ENCODE measurements at places on chromosomes 2 and 18.

- no peak for DNase-seq
These were observed 92.8 kb downstream of the AP1S3 start for GRCh38 chr2:223744580-223744979.

- no peak for DNase-seq
These were observed 15.3 kb downstream of the STRN start for GRCh38 chr2:36951027-36951518.

- DNase-seq = no peak
These were observed 184.1 kb downstream of the MTCL1 start for GRCh38 chr18:8889489-8889888.

GRCh38 chr2:18903750-18904149 lies 314.4 kb upstream of the NT5C1B start:
- no peak for DNase-seq

DNA sequence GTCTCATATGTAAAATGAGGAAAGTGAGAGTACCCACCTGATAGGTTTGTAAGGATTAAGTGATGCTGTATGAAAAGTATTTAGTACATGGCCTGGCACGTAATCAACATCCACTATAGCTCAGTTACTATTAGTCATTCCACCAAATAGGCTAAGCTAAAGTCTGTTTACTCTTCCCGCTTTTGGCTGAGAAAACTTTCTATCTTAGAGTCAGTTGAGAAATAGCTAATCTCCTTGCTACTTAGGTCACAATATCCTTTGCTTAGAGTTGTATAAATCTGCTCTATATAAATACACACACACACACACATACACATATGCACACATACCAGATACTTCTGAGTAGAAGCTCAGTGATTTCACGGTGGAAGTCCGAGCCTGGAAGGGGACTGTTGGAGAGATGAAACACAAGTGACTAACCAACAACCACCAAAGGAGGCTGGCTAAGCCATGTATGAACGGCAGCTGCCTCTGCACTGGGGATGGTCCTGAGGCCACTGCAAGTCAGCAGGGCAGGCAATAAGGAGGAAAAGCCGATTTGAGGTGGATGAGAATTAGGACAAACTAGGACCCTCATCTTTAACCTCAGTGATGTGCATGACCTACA lies 104.6 kb upstream of the EPHA4 start:
- no peak for DNase-seq

- peak; percentile 12 for DNase-seq
These were observed 54.0 kb upstream of the LINC00305 start for GRCh38 chr18:64202863-64203262.

GRCh38 chr2:181817509-181817908 lies 74.0 kb upstream of the ITPRID2 start:
- DNase-seq = no peak

DNA sequence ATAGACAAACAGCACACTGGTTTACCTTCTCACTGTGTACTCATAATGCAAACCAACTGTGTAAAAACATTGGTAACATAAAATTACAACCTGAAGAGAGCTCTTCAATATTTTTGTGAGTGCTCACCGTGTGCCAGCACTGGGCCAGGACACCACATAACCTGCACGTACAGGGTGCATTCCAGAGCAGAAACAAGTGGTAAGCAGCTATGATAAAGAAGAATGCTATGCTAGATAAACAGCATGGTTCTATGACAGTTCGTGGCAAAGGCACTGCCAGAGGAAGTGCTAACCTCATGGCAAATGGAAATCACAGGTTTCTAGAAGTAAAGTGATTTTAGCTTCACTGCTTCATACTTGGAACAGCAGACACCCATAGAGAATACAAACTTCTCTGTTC lies 343.5 kb downstream of the MTX2 start:
- no peak for DNase-seq

- no peak for DNase-seq
These were observed 95.2 kb downstream of the EPB41L5 start for GRCh38 chr2:120108049-120108448.

DNA sequence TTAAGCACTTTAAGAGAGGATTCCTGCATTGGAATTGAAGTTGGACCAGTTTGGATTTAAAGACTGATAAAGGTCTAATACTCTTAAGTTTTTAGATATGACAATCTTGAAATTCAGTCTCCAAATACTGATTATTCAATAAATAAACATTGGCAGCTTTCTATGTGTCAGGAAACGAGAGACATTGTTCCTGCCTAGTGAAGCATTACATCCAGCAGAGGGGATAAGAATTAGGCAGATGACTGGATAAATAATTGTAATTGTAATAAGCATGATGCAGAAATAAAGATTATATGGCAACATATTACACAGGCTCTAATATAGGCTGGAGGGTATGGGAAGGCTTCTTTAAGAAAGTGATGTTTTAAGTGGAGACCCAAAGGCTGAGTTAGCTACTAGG lies 226.5 kb upstream of the MMADHC start:
- DNase-seq = no peak

- DNase-seq = no peak
These were observed 110.3 kb downstream of the SMAD7 start for GRCh38 chr18:48840491-48840877.

- DNase-seq = no peak
These were observed 23.1 kb upstream of the RBMS1 start for GRCh38 chr2:160516547-160517365.

DNA sequence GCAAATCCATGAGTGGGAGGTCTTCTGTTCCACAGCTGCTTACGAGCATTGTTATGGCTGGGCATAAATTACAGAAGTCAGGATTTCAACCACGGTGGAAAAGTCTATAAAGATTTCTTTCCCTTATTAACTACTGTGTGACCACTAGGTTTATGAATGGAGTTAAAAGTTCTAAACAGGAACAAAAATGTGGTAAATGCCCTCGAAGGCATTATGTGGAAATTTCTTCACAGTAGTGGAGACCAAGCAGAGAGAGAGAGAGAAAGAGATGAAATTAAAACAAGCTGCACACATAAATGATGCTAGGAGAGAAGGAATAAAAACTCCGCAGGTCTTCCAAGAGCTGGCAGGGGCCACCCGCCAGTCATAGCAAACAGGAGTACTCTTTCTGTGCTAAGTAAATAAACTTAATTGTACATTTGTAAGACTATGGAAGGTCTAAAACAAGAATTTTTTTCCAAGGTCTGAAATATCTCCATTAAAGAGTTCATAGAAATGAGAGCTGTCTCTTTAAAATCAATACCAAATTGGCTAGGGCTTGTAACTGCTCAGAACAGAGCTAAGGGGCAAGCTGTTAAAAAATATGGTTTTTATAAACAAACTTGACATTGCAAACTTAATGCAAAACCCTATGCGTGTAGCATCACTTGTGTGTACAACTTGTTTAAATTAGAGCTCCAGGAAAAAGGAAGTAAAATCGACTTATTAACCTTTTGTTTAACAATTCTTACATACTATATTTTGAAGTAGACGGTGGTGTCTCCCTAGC lies 438.2 kb downstream of the MEIS1 start:
- no peak for DNase-seq

- peak; percentile 94 for DNase-seq
These were observed 31.1 kb downstream of the HDAC4 start for GRCh38 chr2:239369631-239370161.

GRCh38 chr2:223740679-223741078 lies 96.7 kb downstream of the AP1S3 start:
- DNase-seq = no peak

DNA sequence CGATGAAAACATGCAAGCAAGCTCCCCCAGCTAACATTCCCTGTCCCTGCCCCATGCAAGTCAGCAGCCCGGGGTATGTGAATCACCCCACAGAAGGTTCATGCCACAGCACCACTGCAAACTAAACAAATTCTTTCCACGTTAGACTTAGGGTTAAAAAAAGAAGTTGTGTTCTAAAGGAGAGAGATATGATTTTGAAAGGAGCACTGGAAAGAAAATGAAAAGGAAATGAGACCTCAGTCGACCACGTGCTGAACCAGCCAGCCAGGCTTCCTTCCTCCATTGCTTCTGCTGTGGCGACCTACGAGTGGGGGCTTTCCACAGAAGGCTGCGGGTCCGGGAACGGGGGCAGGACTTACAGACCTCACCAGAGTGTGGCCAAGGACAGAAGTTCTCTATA lies 52.0 kb downstream of the ARL4C start:
- peak; percentile 90 for DNase-seq

DNA sequence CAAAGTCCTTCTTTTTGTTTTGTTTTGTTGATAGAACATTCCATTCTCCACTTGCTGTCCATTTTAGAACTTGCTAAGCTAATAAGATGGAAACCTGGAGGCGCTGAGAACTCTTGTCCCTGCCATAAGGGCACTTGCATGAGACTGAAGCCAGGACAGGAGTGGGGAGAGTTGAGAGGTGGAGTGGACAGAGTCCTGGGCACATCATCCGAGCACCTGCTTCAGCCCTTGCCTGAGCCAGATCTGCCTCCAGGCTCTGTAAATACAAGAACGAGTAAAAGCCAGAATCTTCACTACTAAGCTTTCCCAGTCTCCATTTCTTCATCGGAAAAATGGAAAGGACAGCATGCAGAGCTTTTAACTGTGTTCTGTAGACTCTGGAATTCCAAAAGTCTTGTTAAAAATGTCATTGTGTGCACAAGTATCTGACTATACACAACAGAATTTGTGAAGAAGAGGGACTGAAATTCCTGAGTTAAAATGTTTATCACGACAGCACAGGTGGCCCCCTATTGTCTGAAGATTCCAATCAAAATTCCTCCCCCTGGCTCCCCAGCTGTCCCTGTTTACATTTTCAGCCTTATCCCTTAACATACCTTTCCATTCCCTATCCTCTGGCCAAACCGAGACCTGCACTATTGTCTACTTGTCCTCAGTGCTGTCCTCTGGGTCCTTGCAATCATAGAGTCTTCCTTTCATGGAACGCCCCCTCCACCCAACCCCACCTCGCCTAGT lies 498.2 kb upstream of the TNP1 start:
- DNase-seq = no peak

DNA sequence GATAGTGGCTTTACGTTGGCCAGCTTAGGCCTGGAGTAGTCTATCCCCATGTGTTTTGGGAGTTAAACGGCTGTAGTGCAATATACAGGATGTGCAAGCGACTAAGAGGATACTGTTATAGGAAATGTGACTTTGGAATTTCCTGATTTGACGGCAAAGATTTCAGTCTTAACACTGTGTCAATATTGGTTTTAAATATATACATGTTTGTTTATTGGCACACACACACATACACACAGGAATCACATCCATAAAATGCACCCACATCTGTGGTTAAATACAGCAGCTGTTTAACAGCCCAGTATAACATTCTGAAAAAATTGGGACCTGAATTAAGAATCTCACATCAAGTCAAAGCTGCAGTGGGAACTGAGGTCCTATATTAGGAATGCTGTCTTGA lies 347.1 kb downstream of the TXNL1 start:
- no peak for DNase-seq

GRCh38 chr18:79511671-79512301 lies 116.1 kb downstream of the NFATC1 start:
- no peak for DNase-seq

- DNase-seq = peak; percentile 84
These were observed 57.2 kb downstream of the CYB5A start for GRCh38 chr18:74234326-74235171.

GRCh38 chr2:181121996-181122395 lies 141.6 kb downstream of the UBE2E3 start:
- DNase-seq = no peak

GRCh38 chr2:52178845-52179244 lies 1146.9 kb upstream of the NRXN1 start:
- DNase-seq = no peak

- DNase-seq = no peak
These were observed 3.9 kb upstream of the GALNT14 start for GRCh38 chr2:31142110-31142509.

DNA sequence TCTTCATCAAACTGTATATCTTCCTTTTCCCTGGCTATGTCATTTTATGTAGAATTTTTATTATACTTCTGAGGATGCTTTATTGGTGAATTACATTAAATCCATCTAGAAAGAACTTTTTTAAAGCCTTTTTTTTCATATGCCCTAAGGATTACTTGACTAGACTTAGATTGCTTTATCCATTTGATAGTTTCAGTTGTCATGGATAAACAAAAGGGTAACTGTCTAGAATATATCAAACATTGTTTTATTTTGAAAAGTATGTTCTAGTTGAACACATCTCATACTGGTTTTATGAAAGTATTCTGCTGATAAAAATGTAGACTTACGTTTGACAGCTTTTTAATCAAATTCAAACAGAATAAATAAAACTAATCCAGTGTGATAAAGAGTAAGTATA lies 639.8 kb downstream of the ARHGAP15 start:
- no peak for DNase-seq

DNA sequence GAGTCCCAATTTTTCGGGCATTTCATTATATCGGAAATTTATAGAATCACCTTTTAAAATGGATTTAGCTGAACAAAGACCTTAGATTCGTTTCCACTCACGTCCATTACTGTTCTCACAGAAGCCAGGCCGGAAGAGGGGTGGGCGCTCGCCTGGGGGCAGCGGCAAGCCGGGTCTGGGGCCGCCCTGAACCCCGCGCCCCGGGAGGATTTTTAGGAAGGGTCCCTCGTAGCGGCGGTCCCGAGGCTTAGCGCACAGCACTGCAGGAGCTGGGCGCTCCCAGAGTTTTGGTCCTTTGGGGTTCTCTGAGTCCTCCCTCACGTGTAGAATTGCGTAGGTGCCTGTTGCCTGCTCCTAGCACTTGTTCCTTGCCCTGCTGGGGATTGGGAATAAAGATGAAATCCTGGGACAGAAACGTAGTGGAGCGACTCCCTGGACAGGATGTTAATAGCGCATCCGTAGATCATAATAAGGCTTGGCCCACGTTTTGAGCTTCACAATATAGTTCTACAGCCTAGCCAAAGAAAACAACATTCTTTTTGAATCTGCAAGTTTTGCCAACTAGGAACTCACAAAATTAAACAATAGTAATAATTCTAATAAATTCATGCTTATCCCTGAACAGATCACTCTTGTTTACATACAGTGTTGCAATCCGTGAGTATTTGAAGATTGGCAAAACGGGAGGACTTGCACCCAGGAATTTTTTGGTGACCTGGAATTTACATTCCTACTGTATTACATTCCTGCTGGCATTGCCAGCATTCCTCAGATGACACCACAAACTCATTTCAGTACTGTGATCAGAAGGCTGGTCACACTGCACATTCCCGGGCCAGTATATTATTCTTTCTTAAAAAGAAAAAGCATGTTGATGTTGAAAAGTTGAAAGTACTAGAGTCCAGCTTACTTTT lies 875 bp downstream of the C18orf63 start:
- no peak for DNase-seq

DNA sequence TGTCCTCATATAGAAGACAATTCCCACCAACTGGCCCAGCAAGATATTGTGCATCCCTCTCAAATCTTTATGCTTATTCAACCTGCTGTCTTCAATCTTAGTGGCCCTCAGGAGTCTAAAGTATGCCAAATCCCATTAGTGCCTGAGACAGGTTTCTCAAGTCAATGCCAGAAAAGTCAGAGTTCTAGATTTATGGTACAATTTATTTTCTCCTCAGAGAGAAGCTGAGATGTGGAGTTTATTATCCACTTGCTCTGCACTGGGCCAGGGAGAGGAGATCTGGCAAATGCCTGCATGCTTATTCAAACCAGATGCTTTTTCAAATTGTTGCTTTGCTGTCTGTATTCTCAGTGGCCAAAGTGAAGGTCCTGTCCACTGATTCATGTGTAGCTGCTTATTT lies 825.2 kb downstream of the METTL4 start:
- no peak for DNase-seq

GRCh38 chr2:121644715-121645114 lies 4.5 kb downstream of the CLASP1 start:
- no peak for DNase-seq

Measured in suppressor macrophage treated with lipopolysaccharide for 4 hours (primary cell).